HS-5 (cell line): ENCODE measurements at places on chromosomes 4 and X.

- DNase-seq, result no peak
Measured at GRCh38 chr4:34309383-34309906, 1934.9 kb downstream of the ARAP2 start.

DNA sequence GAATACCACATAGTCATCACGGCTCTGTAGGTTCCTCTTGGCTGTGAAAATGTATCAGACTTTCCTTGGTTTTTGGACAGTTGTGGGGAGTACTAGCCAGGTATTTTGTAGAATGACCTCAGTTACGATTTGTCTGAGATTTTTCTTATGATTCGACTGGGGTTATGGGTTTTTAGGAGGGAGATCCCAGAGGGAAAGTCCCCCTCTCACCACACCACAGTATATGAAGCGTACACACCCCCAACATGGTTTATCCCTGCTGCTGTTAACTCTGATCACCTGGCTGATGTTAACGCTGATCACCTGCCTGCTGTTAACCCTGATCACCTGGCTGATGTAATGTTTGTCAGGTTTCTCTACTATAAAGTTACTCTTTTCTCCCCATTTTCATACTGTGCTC lies 72.6 kb downstream of the ANAPC4 start:
- no peak for DNase-seq

- no peak for DNase-seq
Measured at GRCh38 chr4:8289151-8289750, 19.7 kb downstream of the HTRA3 start.

DNA sequence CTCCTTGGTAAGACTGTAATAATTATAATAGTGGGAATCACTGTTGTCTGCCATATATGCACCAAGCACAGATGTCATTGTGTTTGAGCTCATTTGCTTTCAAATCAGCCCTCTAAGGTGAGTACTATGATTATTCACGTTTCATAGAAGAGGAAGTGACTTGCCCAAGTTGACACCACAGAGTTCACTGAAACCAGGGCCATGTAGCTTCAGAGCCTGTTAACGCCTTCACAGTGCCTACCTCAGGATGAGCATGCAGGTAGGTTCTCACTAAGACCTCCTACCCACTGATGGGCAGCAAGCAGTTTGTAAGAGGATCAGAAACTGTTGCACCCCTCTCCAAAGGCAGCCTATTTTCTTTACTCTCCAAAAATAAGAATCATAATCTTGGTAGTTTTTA lies 27.4 kb downstream of the TMPRSS11A start:
- DNase-seq, result no peak

DNA sequence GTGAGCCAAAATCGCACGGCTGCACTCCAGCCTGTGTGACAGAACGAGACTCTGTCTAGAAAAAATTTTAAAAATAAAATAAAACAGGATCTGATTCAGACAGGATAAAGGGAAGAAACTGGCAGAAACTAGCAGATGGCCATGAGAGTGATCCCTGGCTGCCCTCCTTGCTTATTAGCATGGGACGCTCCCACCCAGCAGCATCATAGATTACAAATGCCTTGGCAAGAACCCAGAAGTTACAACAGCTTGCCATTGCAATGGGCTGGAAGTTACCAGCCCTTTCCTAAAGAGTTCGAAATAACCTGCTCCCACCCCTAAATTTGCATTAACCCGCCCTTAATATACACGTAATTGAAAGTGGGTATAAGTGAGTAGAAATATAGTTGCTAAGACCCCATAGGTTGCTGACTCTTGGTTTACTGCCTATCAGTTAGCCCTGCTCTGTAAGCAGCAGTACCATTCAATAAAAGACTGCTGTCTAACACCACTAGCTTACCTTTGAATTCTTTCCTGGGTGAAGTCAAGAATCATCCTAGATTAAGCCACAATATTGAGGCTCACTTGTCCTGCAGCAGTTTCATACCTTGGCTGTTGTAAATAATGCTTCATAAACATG lies 9.1 kb upstream of the XAGE2 start:
- no peak for DNase-seq

GRCh38 chr4:67575232-67576058 lies 16.9 kb downstream of the STAP1 start:
- no peak for DNase-seq

GRCh38 chrX:64792598-64793337 lies 183.5 kb downstream of the ZC4H2 start:
- no peak for DNase-seq

DNA sequence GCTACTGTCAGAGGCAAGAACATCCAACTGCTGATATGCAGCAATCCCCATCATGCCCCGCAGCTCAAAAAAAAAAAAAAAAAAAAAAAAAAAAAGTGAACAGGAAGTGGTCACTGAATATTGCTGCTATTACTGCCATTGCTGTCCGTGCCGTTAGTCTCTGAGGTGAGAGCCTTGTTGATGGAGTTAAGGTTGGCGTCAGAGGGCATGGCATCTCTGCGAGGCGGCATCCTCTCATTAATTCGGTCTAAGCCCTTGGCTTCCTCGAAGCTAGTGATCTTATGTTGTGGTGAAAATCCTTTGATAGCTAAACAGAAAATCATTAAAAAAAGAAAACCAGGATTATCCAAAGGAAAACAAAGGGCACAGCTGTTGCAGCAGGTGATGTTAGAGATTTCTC lies 321.6 kb downstream of the PPP3CA start:
- no peak for DNase-seq

DNA sequence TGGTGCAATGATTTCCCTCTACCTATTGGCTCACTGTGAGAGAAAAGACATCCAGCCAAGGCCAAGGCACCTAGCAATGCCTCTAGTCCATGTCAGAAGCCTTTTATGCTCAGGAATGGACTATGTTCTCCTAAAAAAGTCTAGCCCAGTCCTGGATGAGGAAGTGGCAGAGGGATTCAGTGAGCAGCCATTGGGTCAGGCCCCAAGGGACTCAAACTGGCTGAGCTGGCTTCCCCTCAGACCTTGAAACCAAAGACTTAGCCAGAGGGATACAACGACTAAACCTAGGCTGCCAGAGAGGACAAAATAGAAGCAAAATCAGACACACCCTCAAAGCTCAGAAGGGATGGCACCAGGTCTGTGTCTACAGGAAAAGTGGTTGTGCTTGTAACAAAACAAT lies 49.1 kb downstream of the ARHGEF9 start:
- no peak for DNase-seq

GRCh38 chr4:98688411-98689290 lies 30.2 kb upstream of the TSPAN5 start:
- DNase-seq, result peak; percentile 48

- DNase-seq, result no peak
Measured at GRCh38 chr4:170227928-170228327, 138.2 kb upstream of the AADAT start.

GRCh38 chr4:139144911-139145551 lies 32.0 kb downstream of the ELF2 start:
- no peak for DNase-seq

DNA sequence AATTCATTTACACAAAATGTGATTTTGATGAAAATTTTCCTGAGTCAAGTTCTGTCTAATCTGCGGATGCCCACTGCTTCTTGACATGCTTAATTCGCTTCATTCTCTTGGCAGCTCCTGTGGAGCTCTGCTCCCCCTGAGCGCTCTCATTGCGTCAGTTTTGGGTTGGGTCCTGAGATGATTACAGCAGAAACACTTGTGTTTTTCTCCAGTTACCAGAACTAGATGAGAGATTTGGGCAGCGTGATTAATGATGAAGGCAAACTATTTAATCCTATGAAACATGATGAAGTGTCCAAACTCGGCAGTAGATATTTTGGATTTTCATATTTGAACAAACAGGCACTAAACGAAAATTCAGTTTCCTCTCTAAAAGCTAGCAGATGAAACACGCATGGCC lies 4.2 kb upstream of the CXCL1 start:
- DNase-seq, result no peak

DNA sequence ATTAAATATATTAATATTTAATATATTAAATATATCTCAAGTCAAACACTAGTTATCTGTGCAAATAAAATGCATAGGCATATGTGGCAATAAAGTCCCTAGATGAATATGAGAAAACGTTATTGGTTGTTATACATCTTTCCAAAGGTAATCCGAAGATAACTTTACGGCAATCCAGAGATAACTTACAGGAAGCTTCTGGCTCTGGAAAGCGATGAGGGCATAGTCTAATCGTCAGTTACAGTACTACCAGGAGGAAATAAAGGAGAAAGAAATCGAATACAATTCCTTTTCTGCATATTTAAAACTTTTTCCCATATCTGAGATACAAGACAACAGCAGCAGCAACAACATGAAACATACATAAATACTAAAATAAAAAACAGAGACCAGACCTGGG lies 35.3 kb downstream of the CNOT6L start:
- DNase-seq, result no peak

- DNase-seq, result no peak
Measured at GRCh38 chrX:147226801-147227200, 412.3 kb upstream of the CXorf51A start.

DNA sequence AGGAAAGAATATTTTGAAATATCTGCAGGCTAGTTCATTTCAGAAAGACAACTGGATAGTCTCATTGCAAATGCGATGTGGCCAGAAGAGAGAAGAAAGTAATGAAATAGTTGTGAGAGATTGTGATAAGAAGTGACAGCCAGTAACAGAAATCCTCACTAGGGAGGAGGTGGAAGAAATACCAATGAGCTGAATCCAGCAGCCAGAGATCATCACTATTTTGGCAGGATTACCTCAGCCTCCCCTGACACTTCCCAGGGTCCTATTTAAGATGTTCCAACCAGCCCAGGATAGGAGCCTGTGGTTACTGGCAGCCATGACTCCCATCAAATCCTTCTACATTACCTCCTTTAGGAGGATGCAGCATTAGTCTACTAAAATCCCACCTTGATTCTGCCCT lies 76.7 kb upstream of the ARHGAP24 start:
- DNase-seq, result no peak

GRCh38 chr4:180281724-180282123 lies 1961.5 kb upstream of the TENM3 start:
- DNase-seq, result no peak

GRCh38 chr4:125125276-125125675 lies 189.5 kb upstream of the FAT4 start:
- no peak for DNase-seq

GRCh38 chr4:105472871-105473323 lies 965 bp downstream of the PPA2 start:
- no peak for DNase-seq

DNA sequence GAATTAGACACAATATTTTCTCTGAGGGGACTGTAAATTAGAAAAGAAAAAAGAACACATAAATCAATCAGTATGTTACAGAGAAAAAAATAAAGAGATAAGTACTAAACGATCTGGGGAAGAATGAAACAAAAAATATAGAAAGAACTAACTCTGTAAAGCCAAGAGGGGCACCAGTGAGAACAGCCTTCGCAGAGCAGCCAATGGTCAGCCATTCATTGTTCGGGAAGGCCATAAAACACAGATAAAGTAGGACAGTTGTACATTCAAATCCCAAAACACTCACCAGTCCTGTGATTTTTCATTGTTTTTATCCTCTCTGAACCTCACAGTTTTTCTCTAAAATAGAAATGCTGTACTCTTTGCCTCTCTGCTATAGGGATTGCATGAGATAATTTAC lies 127.9 kb downstream of the NEK1 start:
- DNase-seq, result no peak

GRCh38 chrX:86348669-86349068 lies 200.4 kb downstream of the DACH2 start:
- DNase-seq, result no peak

- DNase-seq, result peak; percentile 43
Measured at GRCh38 chr4:3531879-3532750, at the start of gene LRPAP1. Gene LRPAP1, minus strand, starts transcription at chr4:3532422. Its CDS starts 10 bp downstream, at chr4:3532412.

DNA sequence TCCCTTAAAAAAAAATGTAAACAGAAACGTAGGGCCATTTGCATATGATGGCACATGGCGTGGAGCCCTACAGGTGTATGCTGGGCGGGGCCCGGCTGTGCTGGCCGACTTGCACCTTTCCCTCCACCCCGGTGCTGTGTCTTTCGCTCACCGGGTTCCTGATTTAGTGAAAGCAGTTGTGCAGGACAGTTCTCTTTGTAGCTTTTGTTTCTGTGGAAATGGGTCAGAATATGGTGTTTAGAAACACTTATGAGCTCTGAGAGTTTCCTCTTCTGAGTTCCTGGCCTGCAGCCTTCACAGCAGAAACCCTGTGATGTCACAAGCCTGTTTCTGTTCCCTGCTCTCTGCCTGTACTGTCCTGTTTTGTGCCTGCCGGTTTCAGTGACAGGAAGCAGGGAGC lies 22.5 kb upstream of the MSANTD1 start:
- no peak for DNase-seq

GRCh38 chr4:141177171-141177570 lies 43.5 kb upstream of the ZNF330 start:
- DNase-seq, result no peak

DNA sequence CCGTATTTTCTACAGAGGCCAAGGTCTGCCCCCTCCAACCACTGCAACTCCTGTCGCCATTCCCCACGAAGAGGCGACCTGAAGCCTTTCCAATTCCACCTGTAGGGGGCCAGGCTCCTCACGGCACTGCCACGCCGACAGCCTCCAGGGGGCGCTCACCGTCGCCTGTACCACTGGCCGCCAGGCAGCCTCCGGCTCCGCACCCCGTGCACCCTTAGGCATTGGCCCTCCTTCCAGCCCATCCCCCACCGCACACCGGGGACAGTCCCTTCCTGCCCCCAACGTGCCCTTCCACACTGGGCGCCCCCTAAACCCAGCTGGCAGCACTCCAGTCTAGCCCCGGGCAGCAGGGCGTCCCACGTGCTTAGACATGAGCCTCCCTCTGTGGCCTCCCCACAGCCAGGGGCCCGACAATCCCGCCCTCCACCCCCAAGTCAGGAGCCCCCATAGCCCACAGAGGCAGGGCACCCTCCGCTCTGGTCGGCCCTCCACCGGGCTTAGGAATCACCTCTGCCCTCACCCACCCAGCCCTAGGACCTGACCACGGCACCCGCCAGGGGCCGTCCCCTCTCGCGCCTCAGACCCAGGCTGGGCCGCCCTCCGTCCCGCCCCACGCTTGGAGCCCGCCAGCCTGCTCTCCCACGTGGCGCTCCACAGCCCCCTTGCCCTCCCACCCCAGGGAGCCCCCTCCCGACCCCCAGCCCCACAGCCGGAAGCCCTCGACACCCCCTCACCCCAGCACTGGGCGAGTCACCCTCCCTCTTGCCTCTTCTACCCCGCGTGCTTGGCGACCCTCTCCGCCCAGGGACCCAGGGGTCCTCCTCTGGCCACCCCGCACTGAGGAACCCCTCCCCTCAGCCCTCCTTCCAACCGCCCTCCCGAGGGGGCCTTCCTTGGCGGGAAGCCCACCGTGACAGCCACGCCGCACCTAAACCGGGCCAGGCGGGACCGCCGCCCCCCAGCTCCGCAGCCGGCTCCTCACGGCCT lies 711 bp downstream of the PNMA6E start:
- no peak for DNase-seq

GRCh38 chrX:46757593-46757992 lies 1.3 kb downstream of the SLC9A7 start:
- DNase-seq, result peak; percentile 25

DNA sequence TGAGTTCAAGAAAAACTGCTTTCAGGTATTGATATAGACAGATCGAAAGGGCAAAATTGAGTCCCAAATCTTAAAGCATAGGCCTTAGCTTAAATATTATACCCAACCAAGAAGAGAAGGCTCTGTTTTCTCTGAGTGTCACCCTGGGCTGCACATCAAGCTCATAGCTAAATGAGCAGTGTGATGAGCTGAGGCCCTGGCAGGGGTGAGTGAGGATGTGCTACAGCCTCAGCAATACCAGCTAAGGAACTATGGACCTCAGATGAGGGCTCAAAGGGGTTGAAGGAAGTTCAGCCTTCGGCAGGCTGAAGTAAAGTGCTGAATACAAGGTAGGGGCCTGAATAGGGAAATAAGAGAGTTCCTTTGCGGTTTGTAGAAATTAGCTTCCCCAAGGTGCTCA lies 79.3 kb downstream of the FAM114A1 start:
- DNase-seq, result no peak

- DNase-seq, result no peak
Measured at GRCh38 chr4:98539741-98540140, 118.7 kb downstream of the TSPAN5 start.
